ENCODE measurements at places on chromosomes 5 and 9. TPM values are rescaled to one million over a fixed set of nuclear protein-coding genes. Genes with fewer than 3 reads are reported as not detected.

GRCh38 chr5:67194166-67194565, 2.4 kb downstream of the CD180 start:
- no peak for DNase-seq

DNA sequence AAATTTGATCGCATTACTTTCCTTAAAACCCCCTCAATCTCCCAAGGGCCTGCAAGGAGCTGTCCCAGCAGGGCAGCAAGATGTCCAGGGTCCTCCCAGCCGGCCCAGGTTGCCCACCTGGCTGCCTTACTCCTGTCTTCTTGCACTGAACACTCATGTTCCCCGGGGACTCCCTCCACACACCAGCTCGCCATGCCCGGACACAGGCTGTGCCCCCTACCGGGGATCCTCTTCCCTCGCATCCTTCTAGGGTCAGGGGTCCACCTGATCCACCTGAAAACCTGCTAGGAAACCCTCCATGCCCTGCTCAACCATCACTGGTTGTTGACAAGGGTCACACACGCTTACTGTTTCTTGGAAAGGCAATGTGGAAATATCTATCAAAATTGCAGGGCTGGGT, 172.0 kb upstream of the MSX2 start:
- DNase-seq: no peak

GRCh38 chr9:38295764-38296163, 96.7 kb upstream of the ALDH1B1 start:
- no peak for DNase-seq

- no peak for DNase-seq
Observed at GRCh38 chr5:132949136-132949535, 14.3 kb downstream of the AFF4 start.

GRCh38 chr9:76213751-76214150, 180.5 kb downstream of the RFK start:
- no peak for DNase-seq

- no peak for DNase-seq
Observed at GRCh38 chr9:114193090-114193489, 37.8 kb downstream of the COL27A1 start.

GRCh38 chr9:126844085-126844484, 16.4 kb upstream of the ZBTB34 start:
- no peak for DNase-seq

- DNase-seq: no peak
Observed at GRCh38 chr5:1498623-1499416, 24.9 kb downstream of the LPCAT1 start.

DNA sequence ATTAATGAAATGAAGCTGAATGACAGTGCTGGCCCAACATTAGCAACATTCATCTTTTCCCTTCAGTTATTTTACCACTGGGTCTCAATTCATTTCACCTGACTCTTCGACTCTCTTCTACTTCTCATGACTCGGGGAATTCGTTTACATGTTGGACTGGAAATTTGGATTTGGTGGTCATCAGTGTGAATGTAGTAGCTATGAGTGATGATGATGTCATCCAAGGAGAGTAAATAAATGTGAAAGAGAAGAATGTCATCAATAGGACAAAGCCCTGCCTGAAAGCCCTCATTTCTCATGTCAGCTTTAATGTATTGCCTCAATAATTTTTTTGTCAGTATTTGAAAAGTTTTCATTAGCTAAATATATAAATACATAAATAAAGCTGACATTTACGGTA, 21.9 kb upstream of the CFAP95 start:
- DNase-seq: no peak

DNA sequence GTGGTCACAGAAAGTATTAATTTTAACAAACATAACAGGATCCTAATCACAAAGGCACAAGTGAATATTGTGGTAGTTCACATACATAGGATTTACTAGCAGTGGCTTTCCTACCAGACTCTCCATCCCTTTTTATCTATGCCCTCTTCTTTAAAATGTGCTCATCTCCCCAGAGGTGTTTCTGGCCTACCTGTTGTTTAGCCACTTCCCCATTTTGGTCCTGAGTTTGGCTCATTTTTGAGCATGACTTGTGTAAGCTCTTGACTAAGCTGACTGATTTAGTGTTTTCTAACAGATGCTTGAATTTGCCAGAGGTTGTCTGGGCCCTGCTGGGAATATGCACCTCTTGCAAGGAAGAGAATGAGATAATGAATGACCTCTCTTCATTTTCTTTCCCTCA, 517.7 kb upstream of the CLINT1 start:
- no peak for DNase-seq

DNA sequence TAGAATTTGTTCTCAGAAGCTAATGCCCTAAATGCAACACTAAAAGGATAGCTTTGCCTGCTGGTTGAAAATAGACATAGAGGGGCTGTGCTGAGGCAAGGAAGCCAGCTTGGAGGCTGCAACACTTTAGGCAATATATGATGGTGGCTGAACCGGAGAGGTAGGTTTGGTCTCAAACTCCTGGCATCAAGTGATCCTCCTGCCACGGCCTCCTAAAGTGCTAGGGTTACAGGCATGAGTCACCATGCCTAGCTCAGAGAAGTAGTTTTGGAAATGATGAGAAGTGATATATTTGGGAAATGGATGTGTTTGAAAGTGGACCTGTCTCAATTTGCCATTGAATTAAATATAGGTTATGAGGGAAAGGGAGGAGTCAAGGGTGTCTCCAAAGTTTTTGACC, 10.0 kb downstream of the DUSP1 start:
- no peak for DNase-seq

DNA sequence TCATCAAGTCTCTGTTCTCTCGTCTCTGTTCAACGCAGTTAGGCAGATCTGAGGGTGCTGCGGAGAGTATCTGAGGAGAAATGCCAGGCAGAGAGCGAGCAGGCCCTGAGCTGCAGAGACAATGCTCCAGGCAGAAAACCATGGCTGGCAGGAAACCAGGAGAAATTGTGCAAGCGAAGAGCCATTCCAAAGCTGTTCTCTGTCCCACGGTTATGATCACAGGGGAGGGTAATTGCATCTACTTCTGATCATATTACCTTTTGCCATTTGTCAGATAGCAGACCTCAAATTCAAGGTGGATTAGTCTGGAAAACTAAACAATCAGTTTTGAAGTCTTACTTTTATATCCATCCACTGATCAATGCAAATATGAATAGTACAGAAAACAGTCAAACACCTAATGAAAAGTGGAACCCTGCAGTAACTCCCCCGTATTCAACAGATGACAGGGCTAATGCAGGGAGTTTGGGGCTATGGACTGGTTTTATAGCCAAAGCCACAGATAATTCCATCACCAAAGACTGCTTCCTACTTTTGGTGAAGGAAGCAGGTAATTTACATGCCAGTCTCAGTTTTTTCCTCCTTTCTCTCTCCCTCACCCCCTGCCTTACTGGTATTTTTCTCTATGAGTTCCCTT, 228.0 kb downstream of the DCP2 start:
- DNase-seq: no peak

GRCh38 chr5:43627028-43627427, 24.0 kb downstream of the NNT start:
- no peak for DNase-seq

DNA sequence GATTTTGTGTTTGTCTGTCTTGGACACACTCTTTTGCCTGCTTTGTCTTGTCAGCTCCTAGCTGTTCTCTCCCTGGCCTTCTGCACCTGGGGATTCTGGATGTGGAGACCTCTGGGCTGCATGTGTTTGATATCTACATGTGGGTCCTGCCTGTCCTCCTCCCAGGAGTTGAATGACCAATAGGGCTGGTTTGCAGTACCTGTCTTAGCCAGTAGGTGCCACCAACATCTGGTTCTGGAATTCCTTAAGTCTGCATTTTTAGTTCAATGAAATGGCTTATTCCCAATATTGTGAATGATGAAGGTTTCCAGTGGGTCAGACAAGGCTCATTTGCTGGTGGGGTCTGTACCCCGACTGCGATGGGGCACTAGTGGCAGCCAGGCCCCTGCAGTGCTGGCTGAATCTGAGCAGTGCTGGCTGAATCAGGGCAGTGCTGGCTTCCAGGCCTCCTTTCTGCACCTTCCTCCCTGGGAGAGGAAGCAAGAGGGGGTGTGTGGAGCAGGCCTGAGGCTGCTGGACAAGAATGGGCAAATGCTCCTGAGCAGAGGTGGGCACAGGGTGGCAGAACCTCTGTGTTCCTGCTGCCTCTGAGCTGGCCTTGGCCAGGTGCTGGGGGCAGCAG, 73.3 kb downstream of the RXRA start:
- DNase-seq: no peak

- DNase-seq: no peak
Observed at GRCh38 chr5:33800241-33800950, 91.4 kb downstream of the ADAMTS12 start.

GRCh38 chr5:107512029-107512428, 158.7 kb downstream of the EFNA5 start:
- DNase-seq: no peak

DNA sequence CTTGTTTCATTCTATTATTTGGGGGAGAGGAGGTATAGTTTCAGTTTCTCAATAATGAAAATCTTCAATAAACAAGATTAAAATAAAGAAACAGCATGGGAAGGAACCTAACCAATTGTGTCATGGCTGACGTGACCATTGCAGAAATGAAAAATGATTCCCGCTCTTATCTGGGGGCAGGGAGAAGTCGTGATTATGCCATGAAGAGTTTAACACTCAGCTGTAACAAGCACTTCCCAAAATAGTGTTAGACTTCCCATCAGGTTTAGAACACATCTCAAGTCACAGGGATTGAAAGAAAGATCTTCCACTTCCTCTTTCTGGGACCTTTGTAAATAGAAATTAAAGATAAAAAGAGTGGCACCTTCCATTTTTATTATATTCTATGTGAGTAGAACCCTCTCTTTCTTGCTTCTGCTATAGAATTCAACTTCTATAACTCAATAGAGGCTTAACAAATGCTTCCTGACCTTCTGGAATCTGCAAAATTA, 122.2 kb downstream of the TRPM6 start:
- DNase-seq: no peak

GRCh38 chr9:99582814-99583213, 238.9 kb upstream of the NR4A3 start:
- DNase-seq: no peak

GRCh38 chr5:116754556-116754955, 179.9 kb upstream of the SEMA6A start:
- no peak for DNase-seq

DNA sequence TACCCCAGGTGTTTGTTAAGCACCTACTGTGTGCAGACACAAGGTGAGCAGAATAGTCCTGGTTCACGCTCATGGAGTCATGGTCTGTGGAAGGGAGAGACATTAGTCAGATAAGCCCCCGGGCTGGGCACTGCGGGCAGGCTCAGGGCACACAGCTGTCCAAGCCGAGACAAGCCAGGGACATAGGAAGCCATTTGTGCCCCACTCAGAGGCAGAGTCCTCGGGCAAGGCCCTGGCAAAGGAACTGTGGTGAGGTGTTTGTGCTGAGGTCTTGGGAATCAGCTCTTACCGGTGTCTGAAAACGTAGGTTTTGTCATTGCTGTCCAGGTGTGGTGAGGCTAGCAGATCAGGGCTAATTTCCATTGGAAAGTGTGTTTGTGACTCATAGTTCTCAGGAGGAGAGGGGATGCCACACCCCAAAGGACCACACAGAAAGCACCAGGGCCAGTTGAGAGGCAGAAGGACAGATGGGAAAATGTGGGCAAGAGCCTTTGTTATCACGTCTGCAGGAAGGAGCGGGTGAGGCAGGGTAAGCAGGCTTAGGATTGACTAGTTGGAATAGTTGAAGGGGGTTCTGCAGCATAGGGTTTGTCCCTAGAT, 46.1 kb upstream of the NEURL1B start:
- no peak for DNase-seq

DNA sequence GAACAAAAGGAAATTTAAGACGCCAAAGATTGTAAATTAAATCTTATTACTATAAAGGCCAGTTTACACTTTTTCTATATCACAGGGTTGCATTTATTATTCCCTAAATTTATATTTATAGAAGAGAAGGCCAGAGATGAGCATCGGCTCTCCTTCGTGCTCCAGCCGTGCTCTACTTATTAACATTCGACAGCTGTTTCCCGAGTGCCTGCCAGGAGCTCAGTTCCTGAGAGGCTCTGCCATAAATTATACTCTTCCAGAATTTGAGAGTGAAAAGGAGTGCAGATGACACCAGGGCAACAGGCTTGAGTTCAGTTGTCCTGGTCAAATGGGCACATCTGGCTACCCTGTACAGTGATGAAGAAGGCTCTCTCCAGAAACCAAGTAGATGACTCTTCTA, 70.1 kb downstream of the PCSK5 start:
- DNase-seq: no peak

- DNase-seq: no peak
Observed at GRCh38 chr9:108756746-108757490, 98.9 kb downstream of the ACTL7B start.

GRCh38 chr5:94694671-94695070, 76.2 kb downstream of the SLF1 start:
- DNase-seq: no peak

- no peak for DNase-seq
Observed at GRCh38 chr5:10648806-10649665, 85.2 kb downstream of the ANKRD33B start.

DNA sequence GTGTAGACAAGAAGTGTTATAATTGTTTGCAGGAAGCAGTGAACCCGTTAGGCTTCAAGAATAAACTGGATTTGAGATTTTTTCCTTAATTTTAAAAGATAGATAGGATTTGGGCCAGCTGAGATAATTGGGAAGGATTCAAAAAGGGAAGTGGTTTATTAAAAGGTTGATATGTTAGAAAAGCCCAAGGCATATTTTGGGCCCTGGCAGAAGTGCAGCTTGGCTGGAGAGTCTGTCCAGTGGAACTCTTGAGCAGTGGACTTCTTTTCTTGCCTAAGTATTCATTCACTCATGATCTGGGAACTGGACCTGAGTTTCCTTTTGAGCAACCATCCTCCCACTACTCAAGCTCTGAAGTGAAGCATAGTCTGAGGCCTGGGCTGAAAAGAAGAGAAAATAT, 433.4 kb downstream of the ZSWIM6 start:
- no peak for DNase-seq

DNA sequence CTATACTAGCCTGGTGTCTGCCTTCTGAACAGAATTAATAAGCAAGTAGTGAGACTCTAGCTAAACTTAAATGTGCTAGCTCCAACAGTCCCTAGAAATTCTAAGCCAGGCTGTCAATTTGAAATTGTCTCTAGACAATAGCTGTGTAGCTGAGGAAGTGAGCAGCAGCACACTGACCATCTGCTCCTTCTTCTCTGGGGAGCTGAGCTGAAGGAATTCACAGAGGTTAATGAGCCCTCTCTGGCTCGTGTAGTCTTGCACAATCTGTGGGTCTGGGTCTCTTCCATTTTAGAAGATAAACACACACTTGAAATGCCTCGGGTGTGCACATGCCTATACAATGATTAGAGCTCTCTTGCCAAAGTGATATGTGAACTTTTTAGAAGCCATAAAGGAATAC, 63.5 kb upstream of the BARX1 start:
- no peak for DNase-seq

GRCh38 chr5:148841519-148841918, 15.1 kb downstream of the ADRB2 start:
- no peak for DNase-seq

GABRP gene
- total RNA-seq: not detected

PRRX2 gene
- 0.66 TPM for total RNA-seq

AGTPBP1 gene
- 31.9 TPM for total RNA-seq

RXRA gene
- total RNA-seq: 11.0 TPM

PTPRD gene
- 0.18 TPM for total RNA-seq

SPAAR gene
- not detected for total RNA-seq

SLC6A19 gene
- not detected for total RNA-seq

LTC4S gene
- total RNA-seq: not detected

IL9 gene
- not detected for total RNA-seq

FLT4 gene
- total RNA-seq: 6.0 TPM

SLC45A2 gene
- not detected for total RNA-seq

UHRF2 gene
- 42.3 TPM for total RNA-seq

MARCOL gene
- total RNA-seq: not detected

TEX48 gene
- 0.80 TPM for total RNA-seq

GPBP1 gene
- total RNA-seq: 84.6 TPM

RFESD gene
- 6.1 TPM for total RNA-seq

WHRN gene
- 4.6 TPM for total RNA-seq

IFNK gene
- not detected for total RNA-seq
